T1000 (cell line): ENCODE measurements at places on chromosomes 5 and 9.

- no peak for DNase-seq
Measured at GRCh38 chr9:86073839-86074238, 25.5 kb downstream of the GOLM1 start.

DNA sequence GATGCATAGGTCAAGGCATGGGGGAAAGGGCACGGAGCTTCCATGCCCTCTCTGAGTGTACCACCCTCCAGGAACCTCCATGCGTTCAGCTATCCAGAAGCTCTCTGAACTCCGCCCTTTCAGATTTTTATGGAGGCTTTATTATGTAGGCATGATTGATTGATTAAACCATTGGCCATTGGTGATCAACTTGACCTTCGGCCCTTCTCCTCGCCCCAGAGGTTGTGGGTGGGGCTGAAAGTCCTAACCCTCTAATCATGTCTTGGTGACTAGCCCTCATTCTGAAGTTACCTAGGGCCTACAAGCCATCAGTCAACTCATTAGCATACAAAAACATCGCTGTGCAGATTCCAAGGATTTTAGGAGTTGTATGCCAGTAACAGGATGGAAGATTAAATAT is 323.7 kb upstream of the KLF4 start:
- no peak for DNase-seq

DNA sequence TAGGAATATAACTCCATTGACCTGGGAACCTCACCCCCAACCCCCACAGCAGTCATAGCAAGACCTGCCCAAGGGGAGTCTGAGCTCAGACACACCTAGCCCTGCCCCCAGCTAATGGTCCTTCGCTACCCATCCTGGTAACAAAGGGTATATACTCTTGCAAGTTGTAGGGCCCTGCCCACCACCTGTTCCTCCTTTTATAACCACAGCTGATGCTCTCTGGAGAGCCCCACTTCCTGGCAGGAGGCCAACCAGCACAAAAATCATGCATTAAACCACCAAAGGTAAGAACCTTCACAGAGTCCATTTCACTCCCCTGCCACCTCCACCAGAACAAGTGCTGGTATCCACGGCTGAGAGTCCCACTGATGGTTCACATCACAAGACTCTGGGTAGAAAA is 1195.3 kb upstream of the SEMA6A start:
- no peak for DNase-seq

DNA sequence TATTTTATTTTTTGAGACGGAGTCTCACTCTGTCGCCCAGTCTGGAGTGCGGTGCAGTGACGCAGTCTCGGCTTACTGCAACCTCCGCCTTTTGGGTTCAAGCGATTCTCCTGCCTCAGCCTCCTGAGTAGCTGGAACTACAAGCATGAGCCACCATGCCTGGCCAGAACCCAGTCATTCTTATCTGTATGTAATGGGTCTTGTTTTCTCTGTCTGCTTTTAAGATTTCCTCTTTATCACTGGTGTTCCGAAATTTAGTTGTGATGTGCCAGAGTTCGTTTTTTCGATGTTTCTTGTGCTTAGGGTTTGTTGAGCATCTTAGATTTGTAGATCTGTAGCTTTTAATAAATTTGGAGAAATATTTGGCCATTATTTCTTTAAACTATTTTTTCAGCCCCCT is 19.2 kb downstream of the SLC25A25 start:
- no peak for DNase-seq

DNA sequence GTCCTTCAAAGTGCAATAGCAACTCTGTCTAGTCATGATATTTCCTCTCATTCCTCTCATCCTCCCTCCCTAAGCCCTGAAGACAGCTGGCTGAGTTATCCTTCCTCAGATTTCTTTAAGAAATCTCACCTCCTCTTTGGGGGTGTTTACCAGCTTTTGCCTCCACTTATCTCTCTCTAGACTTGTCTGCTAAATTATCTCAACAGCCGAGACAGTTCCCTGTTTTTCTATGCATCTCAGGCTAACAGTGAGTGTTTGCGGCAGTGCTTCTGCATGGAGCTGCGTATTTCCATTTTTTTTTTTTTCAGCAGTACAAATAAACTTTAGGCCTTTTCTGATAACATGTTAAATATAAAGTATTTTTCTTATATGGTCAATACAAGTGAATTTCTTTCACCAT is 20.9 kb downstream of the KCTD16 start:
- no peak for DNase-seq

DNA sequence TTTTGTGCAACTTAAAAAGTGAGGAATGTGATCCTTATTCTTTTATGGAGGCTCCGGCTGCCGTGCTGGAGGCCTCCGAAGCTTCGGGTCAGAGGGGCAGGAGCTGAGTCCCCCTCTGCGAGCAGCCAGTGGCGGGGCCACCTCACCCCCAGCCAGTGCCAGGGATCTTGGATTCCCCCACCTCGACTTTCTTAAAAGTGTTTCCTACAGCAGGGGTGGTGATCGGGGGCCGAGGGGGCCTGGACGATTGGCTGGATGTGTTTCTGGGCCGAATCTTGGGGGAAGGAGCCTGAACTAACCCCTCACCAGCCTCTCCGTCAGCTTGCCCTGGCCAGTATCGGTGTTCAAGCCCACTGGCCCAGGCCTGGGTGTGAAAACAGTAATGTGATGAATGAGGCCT is 92.2 kb upstream of the LMX1B start:
- DNase-seq: no peak

- DNase-seq: no peak
Measured at GRCh38 chr9:81411961-81412360, 277.4 kb downstream of the TLE1 start.

DNA sequence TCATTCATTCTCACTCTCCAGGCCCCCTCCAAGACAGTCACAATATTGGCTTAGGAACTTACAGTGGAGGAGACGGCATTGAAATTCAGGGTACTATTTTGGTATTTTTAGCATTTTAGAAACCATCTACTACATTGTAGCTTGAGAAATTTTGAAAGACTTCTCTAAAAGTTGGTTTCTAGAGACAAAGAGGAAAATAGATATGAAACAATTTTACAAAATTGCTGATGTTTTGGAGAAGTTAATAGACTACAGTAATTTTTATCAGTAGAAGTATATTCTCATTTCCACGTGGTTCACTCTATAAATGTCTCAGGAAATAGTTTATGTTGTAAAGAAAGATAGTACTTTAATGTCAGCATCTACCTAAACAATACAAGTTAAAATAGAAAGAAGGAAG is 63.2 kb upstream of the ZSWIM6 start:
- no peak for DNase-seq

DNA sequence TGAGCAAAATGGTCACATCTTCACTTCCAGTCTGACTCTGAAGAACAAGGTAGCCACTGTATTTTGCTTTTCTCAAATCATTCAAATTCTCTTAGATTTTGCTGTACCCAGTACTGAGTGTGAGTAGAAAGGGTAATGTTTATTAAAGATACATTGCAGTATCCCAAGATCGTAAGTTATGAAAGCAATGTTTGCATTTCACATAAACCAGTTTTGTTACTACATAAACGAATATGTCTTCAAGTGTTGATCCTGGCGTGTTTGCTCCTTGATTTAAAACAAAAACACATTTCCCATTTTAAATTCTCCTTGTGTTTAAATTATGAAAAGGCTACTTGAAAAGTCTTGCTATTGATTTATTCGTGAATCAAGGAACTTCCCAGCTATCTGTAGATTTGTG is 22.0 kb downstream of the SNX30 start:
- DNase-seq: no peak

DNA sequence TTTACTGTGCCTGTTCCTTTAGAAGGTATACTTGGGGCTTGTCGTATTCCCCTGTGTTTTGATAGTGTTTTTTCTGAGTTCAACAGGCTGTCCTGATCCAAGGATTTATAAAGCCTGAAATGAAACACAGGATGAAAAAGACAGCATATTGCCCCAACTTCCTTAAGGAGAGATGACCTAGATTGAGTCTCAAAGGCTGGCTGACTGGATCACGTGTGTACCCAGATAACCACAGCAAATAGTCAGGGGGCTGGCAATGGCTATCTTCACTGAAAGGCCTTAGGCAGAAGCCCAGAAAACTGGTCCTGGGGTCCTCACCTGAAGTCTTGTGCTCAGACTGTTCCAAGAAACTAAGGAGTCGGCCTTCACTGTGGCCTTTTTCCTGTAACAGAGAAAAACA is 7.7 kb upstream of the HK3 start:
- no peak for DNase-seq

DNA sequence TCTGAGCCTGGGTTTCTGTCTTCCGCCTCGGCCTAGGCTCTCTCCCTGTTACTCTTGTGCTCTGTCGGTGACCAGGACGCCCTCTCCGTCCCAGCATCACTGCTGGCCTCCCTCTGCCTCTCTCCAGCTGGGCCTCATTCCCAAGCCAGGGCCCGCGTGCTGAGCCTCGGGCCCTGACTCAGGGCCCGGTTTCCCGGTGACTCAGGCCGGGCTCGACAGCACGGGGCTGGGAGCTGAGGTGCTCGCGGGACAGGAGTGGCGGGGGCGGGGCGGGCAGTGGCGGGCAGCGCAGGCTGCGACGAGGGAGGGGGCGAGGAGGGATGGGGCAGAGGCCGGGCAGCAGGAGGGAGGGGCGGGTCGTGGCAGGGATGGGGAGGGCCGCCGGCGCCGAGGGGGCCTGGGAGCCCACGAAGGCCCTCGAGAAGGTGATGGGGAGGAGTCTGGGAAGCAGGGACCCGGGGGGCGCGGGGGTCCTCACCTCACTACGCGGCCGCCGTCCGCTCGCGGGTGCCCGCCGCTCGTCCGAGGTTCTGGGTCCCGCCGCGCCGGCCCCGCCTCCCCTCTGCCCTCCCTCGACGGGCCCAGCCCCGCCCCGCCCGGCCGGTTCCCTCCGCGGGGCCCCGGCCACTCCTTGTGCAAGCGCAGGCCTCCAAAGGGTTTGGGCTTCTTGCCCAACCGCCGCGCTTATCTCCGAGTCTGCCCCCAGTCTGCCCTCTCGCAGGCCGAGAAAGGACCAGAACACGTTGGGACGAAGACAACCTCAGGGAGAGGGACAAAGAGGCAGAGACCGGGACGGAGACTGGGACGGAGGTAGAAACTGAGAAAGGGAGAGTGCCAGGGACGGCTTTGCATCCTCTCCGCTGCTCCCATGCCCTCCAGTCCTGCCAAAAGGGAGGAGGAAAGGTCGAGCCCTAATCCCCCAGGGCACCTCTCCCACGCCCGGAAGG is at the start of gene ARAP3:
Gene ARAP3, minus strand, starts transcription at position 536 of the 947 bp plus-strand sequence. CDS start 1,744 bp downstream, outside the sequence.
- DNase-seq: peak; percentile 66

GRCh38 chr5:163578652-163579051 is 73.2 kb downstream of the MAT2B start:
- no peak for DNase-seq

- no peak for DNase-seq
Measured at GRCh38 chr5:88670461-88670860, 212.5 kb downstream of the MEF2C start.

GRCh38 chr9:117926031-117926658 is 221.9 kb downstream of the TLR4 start:
- DNase-seq: no peak

- DNase-seq: no peak
Measured at GRCh38 chr9:113790093-113790492, 86.0 kb upstream of the ZNF618 start.

DNA sequence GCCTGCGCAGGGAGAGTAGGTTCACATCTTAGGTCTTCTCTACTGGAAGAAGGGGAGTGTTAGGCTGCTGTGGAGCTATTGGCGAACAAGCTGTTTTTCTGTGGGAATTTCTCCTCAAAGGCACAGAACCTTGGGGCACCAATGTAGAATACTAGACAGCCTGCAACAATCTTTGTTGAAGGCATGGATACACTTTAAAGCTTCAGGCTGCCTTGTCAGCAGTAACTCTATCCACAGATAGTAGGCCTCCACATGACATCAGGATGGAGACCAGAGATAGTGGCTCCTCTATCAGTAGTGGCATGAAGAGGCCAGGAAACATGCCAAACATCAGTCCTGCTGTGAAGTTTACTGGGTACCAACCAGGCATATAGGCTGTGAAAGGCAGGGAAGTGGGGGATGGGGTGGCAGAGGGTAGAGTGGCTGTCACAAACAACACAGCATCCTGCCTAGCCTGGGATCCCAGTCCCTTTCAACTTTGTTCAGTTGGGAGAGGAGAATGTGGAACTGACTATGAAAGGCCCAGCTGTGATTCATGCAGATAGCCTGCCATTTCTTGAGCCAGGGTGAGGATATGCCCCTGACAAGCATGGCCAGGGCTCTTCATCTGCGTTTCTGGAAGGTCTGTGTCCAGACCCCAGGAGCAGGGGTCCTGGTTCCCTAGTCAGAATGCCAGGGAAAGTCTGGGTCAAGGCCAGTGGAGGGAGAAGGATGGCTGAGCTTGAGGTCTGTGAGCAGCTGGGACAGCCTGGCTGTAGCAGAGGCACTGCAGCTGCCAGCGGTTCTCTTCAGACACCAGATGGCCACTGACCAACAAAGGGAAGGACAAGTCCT is 1.0 kb upstream of the HK3 start:
- DNase-seq: no peak

DNA sequence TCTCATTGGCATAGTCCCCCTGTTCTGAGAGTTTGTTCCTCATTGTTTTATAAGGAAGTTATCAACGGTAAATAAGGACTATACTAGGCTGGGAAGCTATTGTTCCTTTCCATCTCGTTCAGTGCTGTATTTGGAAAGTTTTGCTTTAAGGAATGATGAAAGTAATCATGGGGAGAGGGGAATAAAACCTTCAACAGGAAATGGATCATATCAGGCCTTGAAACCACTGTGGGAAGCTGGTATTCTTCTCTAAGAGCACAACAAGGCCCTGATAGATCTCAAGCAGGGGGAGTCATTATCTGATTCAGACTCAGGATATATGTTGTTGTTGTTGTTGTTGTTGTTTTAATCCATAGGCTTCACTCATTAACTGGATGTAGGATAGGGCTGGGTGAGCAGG is 474.5 kb downstream of the ENC1 start:
- no peak for DNase-seq

DNA sequence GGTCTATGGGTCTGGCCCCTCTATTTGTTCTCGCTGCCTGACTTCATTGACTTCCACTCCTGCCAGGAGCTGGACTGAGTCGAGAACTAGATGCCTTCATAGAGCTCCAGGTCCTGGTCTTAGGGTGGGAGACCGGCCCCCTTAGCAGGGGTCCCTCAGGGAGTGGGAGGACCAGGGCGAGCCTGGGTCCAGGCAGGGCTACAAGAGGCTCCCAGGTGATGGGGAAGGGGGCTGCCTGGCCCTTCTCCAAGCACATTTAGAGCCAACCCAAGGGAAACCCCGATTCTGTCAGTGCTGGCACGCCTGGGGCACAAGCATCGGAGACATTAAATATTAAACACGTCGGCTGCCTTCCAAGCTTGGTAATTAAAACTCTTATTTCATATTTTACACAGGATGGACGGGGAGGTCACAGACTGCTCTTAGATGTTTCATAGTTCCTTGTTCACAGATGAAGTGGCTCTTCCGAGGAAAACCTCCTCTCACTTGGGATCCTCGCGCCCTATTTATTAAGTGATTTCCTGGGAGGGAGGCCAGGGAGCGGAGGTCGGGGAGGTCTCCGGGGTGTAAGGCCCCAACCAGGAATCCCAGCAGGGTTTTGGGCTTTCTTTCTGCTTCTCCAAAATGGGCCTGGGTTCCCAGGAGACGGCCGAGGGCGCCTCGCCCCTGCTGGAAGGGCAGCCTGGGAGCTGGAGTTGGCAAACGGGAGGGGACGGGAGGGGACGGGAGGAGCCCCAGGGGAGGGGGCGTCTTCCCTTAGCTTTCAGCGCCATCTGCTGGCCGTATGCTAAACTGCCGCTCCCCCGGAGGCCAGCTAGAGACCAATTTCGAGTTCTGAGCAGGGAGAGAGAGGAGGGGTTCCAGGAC is 23.4 kb upstream of the ZBTB43 start:
- DNase-seq: peak; percentile 66
